ENCODE measurements at places on chromosomes 3 and 15.

DNA sequence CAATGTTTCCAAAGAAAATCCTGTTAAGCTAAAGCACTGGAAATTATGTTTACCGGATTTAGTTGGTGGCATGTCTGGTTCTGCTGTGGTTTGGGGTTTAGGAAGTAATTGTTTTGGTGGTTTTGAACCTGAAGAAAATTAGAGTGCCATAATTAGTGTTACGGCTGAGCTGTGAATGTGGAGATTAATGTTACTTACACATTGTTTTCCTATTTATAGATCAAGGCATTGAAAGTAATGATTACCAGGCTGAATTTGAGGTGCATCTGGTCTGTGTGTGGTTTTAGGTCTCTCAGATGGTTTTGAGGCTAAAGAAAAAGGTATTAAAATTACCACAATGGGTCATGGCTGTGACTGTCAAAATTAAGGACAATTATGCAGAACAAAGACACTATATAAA, 128.9 kb downstream of the TFG start:
- no peak for DNase-seq

DNA sequence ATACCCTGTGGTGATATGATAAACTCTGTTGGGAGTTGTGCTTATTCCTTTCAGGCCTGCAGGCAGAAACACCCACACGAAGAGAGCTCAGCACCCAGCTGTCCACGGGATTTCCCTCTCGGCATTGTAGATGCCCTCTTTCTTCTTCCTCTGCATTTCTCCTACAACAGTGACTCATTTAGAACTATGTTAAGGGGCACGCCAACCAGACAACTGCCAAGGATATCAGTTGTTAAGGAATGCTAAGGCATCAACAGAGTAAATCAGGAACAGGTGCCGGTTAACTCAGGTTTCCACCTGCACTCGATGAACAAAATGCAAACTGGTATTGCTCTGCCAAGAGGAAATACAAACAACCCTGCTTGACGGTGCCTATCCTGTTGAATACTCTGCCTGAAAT, 270.0 kb upstream of the PEX5L start:
- no peak for DNase-seq

DNA sequence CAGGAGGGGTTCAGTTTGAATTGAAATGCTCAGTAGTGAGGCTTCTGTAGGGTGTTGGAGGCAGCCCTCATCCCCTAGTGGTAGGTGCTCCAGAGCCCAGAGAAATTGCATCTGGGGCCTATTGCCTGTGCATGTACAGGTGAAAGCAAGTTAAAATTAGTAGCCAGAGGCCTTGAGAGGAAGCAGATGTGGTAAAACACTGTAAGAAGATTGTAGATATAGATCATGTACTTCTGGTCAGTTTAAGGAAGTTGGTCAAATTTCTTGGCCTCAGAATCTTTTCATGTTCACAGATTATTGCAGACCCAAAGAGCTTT, 34.6 kb downstream of the IGSF10 start:
- no peak for DNase-seq

DNA sequence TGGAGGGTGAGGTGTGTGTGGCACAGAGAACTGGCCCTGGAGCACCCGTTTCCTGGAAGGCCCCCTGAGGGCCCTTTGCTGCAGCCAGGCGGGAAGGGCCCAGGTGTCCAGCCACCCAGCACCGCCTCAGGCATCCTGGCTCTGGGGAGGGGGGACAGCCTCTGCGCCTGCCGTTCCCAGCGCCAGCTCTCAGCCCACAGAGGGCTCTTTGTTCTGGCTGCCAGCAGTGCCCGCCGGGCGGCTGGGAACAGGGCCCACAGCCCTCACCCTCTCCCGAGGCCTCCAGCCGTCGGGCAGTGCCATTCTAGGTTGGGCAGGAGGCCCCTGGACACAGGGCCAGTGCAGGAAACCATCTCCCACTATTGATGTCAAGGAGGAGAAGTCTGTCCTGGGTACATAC, 8.3 kb downstream of the SLC38A3 start:
- DNase-seq = no peak

GRCh38 chr3:66378256-66378655, 122.6 kb downstream of the LRIG1 start:
- no peak for DNase-seq

Measured in left ventricle myocardium superior (tissue), 1 donor.